ENCODE measurements at places on chromosomes 6 and 20.

DNA sequence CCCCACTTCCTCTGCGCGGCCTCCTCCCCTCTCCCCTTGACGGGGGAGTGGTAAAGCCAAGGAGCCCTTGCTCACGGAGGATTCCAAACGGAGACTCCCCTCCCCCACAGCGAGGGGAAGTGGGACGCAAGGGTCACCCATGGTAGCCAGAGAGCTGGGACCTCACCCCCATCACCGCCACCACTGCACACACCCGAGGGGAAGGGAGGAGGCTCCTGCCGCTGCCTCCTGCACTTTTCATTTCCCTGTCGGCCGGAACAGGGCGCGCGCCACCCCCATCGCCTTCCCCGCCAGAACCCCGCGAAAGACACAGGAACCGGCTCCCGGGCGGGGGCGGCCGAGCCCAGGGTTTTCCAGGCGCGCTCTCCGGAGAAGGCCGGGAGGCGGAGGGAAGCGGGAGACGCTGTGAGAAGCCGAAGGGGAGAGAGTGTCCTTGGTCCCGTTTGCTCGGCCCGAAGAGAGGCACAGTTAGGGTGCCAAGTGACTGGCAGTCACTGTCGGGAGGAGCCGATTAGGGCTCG is 789 bp downstream of the CCND3 start:
- no peak for DNase-seq

DNA sequence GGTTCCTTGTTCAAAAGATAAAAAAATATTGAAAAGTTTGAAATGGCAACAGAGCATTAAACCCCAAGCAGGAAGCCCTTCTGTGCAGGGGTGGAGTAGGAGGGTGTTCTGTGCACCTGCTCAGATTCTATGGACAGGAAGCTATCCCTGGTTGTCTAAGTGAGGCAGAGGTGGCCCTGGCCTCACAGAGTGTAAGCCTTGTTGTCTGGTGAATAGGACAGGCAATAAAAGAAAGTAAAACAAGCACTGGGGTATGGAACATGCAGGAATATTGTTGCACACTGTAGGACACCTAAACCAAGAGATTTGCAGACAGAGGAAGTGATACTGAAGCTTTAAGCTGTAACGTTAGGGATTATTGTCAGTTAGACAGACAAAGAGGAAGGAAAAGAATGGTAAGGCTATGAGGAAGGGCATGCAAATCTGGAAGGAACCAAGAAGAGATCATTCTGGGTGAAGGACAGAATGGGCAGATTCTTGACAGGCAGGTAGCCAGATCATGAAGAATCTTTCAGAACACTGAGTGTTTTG is 66.8 kb downstream of the TBC1D7 start:
- no peak for DNase-seq

- DNase-seq: no peak
These were observed 15.0 kb downstream of the MAP7 start for GRCh38 chr6:136535017-136535765.

DNA sequence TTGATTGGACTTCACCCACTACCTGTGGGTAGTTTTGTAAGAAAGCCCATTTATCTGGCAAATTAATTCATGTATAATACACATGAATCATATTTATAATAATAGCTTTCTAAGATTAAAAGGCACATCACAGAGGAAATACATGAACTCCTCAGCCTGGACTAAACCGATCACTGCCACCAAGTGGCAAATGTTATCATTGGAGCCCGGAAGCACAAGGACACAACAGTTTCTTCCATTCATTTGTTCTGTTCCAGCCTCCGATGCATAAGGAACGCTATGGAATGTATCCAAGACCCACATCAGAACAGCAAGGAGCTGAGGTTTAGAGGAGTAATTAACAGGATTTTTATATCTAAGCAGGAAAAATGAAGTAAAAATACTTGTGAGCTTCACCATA is 13.9 kb upstream of the IPCEF1 start:
- DNase-seq: no peak

DNA sequence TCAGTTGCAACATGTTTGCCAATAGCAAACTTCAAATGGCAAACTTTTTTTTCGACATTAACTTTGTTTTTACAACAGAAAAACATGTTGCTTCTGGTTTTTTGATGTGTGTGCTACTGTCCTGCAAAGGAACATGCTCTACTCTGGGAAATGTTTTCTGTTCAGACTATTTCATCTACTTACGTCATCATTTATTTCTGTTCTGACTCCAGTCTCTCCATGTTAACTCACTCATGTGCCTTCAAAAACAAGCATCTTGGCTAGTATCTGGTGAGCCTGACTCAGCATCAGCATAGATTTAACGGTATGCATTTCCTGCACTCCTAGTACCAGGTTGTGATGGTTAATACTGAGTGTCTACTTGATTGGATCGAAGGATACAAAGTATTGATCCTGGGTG is 36.1 kb upstream of the MAP7 start:
- DNase-seq: no peak

DNA sequence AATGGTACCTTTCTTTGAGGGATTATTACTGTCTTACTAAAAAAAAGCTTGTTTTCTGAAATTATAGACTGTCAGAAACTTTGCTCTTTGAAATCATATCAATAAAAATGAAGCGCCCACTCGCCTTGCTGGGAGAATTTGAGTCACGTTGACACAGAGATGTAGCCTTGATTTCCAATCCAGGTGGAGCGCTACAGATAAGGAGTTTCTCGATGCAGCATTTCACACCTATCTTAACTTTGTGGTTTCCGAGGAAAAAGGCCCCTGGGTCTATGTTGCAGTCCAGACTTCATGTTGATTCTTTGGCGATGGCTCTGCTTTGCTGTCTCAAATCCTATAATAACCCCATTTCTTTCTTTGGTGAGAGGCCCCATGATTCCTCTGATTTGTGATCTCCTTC is 158.1 kb upstream of the ARG1 start:
- DNase-seq: no peak

- DNase-seq: no peak
These were observed 10.5 kb downstream of the KDM1B start for GRCh38 chr6:18165751-18166150.

- DNase-seq: no peak
These were observed 289.4 kb downstream of the CDC5L start for GRCh38 chr6:44676826-44677433.

GRCh38 chr6:148867862-148868261 is 121.0 kb downstream of the UST start:
- DNase-seq: no peak
